A172 (cell line): ENCODE measurements at places on chromosomes 4 and X.

DNA sequence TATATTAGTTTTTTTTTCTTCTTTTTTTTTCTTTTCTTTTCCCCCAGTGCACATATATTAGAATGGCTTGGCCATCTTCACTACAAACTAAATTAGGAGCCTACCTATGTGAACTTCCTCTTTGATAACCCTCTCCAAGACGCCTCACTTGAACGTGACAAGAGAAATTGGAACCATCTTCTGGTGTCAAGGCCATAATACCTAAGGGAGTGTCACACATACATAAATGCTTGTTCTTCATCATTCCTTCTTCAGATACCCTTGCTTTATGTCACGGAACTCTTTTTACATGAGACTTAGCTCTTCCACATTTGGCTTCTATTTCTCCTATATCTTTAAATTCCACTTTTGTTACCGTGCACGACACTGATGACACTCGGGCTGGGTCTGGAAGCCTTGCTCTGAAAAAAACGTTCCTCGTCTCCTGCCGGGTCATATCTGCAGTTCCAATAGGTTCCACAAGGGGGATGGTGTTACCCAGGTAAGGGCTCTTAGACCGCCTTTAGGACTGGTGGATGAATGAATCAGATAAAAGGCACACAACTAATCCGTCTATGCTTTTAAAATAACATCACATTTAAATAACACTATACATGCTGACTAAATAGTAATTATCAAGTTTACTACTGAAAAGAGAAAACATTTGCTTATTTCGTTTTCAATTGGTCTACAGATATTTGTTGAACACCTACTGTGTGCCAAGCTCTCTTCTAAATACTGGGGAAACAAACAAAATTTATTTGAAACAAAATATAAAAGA is 19.9 kb downstream of the DGAT2L6 start:
- peak; percentile 41 for DNase-seq

GRCh38 chr4:166501941-166502382 is 628.9 kb downstream of the TLL1 start:
- DNase-seq = no peak

DNA sequence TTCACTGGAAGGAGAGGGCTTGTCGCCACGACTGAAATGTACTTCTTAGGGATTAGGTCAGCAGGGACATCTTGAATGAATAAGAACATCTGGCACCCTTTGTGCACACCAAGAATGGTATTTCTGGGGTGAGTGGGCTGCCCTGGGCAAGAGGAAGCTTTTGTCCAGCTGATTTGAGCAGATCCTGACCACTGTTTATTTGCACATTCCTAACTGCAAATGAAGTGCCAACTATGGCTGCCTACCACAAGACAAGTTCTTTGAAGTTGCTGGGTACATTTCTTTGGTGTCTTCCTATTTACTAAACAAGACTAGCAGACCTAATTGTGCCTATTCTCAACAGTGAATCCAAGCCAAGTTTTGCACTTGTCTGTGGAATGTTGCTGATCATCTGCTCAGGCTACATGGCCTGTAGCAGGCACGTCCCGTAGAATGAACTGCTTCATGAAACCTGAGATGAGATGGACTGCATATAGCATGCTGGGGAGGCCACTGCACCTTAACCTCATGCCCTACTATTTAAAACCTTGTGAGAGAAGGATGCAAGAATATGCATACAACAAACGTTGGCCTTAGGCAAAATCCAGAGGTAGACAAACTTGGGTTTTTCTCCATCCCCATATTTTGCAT is 45.0 kb downstream of the PIR start:
- DNase-seq = no peak

GRCh38 chrX:154724993-154725756 is 25.7 kb downstream of the GAB3 start:
- DNase-seq = no peak

DNA sequence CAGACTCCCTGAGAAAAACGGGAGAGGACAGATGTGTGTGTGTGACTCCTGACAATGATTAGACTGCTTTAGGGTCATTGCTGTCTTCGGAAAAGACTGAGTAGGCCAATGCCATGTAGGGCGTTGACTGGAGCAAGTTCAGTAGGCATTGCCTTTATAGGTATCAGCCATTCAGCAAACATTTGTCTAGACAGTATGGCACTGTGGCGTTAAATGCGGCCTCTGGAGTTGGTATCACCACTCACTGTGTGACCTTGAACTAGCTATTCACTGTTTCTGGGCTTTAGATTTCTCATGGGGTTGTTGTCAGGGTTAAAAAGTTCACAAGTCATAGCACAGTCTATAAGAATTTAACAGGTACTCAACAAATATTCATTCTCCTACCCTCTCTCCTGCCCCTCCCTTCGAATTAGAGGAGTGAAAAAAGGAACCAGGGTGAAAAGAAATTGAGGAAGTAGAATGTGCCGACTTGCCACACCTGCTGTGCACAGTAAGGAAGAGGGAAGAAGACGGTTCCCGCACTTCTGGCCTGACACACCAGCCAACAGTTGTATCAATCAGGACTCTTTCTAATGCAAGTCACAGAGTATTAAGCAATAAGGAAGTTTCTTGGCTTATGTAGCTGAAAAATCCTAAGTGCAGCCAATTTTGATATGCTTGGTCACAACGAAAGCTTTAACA is 83.2 kb upstream of the PLAC8 start:
- no peak for DNase-seq

- peak; percentile 2 for DNase-seq
Measured at GRCh38 chrX:41634284-41634683, 54.5 kb upstream of the GPR34 start.

DNA sequence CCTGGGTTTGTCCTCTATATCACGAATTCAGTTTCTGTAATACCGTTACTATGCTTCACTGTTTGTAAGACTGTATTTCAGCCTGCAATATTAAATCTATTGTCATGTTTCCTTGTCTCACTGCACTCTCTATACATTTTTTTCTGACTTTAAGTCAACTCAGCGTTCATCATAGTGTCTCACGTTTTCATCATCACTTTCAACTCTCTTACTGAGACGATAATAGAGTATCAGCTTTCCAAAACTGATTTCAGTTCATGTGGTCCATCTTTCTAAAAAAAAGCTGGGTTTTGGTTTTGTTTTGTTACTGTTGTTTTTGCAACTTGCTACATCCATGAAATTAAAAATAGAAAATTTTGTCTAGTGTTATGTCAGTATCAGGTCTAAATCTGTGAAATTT is 147.7 kb downstream of the TMEM47 start:
- no peak for DNase-seq

DNA sequence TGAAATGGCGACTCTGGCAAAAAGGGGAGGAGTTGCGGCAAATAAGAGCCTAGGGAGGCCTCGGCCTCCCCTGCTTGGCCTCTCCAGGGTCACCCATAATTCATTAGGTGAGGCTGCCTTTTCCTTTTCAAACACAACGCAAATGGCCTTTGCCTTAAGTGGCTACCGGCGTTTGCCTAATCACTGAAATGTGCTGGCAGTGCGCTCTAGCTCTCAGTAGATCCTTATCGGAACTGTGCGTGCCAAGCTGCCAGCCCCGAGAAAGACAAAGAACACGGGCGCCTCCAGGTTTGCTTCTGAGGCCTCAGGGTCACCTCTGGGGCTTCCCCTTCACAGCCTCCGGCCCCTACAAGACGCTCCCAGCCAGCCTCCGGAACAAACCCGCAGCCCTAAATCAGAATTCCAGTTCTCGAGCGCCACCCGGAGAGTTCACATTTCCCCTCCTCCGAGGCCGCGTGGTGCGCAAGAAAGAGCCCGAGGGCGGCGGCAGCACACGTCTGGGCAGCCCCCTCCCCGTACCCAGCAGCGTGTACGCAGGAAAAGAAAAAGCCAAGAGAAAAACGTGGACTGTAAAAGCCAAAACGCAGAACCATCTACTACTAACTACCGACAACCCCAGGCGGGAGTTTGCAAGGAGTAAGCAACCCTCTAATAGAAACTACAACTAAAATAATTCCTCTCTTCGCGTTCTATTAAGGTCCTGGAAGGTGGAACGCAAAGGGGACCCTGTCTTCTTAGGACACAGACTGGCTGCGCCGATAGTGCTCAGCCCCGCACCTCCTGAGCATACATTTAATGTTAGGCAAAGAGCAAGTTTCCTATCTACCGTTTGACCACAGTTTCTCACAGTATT is 76.5 kb upstream of the BCOR start:
- DNase-seq = no peak

DNA sequence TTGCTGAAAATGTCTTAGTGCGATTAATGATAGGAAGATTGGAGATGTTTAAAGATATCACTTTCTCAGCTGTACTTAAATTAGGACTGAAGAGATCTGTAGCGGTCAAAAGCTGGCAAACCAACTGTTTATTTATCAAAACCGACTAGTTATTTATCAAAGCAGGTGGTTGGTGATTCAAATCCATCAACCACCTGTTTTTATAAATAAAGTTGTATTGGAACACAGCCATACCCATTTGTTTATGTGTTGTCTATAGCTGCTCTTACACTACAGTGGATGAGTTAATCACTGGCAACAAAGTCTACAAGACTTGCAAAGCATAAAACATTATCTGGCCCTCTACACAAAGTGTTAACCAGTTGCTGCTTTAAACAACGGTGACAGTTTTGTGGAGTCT is 76.8 kb downstream of the IL15 start:
- DNase-seq = peak; percentile 1

- DNase-seq = peak; percentile 13
Measured at GRCh38 chr4:62135565-62136156, 935.5 kb downstream of the ADGRL3 start.

- no peak for DNase-seq
Measured at GRCh38 chr4:3115637-3116270, 41.3 kb downstream of the HTT start.

DNA sequence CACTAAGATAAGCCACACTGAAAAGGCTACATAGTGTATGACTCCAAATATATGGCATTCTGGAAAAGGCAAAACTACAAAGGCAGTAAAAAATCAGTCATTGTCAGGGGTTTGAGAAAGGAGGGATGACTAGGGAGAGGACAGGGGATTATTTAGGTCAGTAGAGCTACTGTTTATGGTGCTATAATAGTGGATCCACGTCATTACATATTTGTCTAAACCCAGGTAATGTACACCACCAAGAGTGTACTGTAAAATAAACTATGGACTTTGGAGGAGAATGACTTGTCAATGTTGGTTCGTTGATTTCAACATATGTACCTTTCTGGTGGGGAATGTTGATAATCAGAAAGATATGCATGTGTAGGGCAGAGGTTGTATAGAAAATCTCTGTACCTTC is 837.6 kb downstream of the FAM133A start:
- no peak for DNase-seq

GRCh38 chrX:115023139-115023538 is 5.7 kb upstream of the IL13RA2 start:
- DNase-seq = peak; percentile 52

DNA sequence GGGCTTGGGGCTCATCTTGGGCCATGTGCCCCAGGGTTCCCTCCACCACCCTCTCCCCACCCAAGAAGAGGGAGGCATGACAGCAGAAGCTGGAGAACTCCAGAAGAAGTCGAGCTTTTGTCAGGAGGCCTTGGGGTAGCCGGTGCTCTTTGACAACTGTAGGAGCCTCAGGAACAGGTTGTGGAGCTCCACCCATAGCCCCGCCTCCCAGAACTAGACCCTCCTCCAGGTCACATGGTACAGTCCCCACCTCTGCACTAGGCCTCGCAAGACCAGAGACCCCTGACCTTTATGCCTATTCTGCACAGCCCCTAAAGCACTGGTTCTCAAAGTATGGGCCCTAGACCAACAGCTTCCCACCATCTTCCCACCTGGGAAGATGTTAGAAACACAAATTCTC is 8.0 kb upstream of the MORC4 start:
- DNase-seq = no peak

DNA sequence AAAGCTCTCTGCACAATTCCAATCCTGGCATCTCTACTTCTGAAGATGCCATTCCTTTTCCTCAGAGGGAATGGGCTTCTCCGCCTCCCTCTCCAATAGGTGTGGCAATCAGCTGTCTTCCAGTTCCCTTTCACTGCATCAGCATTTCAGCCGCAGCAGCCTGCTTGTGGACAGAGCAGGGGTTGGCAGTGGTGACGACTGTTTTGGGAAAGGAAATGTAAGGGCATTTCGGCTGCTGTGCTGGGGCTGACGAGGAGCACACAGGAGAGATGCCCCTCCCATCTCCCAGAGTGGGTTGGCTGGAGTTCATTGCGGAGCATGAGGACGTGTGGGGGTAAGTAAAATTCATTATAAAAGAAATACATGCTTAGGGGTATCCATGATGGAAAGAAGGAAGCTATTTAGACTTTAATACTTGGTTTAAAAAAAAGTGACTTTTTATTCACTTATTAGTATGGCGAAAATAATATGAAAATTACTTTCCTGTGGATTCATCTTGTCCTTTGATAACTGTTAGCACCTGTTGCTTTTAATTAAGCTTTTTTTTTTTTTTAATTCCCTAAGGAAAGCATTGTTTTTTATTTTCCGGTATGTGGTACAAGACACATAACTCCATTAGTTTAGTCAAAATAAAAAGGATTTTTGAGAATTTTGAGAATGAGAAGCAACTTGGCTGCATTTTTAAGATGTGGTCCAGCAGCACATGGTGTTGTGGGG is at the start of gene LIMCH1:
Gene LIMCH1, plus strand, starts transcription at position 141 of the 717 bp plus-strand sequence. CDS start 67,839 bp downstream, outside the sequence.
- DNase-seq = peak; percentile 70

- DNase-seq = no peak
Measured at GRCh38 chr4:54954656-54955388, 170.6 kb downstream of the KDR start.
